Sciatic nerve (tissue), 2 donors: ENCODE measurements at places on chromosomes 12 and 14.

DNA sequence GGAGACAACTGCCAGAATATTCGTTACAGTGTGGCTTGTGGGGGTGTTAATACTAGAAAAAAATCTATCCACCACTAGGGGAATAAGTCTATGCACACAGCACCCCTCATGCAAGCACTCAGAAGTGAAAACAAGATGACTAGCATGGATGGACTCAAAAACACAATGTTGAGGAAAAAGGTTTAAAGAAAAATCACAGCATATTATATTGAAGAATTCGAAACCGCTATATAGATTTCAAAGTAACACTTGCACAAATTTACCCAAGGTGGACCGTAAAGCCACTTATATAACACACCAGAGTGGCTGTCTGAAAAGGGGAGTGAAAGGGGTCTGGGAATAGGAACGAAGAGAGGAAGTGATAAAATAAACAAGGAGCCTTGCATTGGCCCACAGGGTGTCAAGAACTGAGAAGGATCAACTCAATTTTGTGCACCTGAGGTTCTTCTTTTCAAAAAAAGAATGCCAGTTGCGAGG, 544 bp downstream of the ABCD4 start:
- DNase-seq, result no peak

DNA sequence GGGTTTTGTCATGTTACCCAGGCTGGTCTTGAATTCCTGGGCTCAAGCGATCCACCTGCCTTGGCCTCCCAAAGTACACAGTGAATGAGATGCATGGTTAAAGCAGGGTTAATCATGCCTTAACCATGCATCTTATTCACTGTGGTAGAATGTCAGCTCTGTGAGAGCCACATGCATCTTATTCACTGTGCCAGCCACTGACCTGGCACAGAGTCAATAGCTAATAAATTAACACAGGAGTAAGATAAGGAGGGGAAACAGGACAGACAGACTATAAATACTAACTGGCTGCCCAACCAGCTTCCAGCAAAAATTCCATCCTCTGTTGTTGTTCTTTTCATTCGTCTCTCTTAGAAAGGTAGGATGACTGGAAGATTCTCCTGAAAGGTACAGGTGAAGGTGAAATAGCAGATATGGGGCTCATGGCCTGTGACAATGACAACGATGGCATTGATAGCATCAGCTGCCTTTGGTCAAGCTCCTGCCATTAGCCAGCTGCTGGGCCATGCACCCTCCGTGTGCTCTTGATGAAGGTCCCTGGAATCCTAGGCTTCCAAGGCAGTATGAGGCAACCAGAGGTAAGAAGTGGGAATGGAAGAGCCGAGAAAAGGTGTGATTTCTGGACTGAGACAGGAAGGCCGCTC, 76.6 kb downstream of the ZNF664 start:
- DNase-seq, result no peak

DNA sequence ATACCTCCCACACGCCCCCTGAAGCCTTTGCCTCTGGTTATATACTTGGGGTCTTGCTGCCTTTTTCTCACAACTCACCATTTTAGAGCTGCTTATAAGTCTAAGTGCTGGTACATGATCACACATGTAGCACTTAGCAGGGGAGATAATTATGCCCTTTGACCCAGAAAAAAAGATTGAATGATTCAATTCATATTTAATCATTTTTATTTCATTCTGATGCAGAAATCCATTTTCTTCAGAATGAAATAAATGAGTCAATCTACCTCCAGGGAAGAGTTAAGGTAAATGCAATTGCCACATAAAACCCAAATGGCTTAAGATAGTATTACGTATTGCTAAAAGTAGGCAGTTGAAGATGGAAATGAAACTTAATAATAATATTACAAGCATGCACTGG, 414.6 kb upstream of the PRICKLE1 start:
- no peak for DNase-seq

DNA sequence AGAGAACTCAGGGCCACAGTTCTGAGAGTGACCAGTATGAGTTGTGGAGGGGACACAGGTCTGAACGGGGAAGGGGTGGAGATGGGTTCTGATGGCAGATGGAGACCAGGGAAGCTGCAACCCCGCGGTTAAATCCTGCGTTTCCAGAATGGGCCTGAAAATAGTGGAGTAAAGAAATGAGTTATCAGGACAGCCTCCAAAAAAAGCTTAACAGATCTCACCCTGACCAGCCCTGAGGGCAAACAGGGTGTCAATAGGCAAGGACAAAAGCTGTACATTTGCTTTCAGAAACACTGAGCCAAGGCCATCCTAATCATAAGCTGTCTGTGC, 555 bp upstream of the RTN1 start:
- DNase-seq, result no peak

DNA sequence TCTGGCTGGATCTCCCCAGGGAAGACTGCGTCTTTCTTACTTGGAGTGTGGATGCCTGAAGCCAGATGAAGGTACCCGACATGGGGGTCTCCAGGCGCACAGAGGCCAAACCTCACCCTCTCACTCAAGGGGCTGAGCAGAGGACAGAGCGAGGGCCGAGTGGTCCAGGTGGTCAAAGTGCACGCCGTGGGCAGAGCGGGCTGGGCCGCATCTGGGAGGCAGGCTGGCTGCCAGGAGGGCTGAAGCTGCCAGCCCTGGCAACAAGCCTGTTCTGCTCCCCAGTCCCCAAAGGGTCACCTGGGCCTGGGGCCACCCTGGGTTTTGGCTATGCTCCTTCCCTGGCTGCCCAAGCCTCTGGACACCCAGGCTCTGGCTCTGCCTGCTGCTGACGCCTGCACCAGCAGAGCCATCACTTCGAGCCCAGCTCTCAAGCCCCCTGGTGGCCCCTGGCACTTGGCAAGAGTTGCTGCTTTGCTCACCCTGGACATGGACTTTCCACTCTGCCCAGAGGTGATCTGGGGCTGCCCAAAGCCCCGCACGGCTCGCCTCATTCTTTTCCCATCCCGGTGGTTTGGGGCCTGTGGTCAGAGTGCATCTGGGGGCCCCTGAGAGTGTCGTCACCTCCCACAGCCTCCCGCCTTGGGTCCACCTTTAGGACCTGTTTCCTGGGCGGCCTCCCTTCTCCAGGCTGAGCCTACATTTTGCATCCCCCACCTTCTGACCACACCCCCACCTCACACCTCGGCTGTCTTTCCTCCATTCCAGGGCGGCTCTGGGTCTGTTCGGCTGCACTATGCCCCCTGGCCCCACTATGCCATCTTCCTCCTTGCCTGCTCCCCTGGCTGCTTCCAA, 2.8 kb downstream of the ADSS1 start:
- DNase-seq, result no peak

DNA sequence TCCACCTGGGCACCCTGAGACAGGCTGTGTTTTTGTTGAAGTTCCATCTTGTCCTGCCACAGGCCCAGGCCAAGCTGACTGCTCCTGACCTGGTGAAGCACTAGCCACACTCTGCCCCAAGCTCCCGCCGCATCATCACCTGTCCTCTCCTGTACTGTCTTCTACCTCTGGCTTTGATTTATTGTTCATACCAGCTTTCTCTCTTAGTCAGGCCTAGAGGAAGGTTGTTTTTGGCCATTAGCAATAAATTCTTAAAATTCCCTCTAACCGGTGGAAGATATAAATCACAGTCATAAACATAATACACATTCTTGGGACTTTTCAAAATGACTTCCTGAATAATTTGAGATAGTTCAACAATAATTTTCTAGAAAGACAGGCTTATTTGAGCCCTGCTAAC, 169.4 kb downstream of the DAD1 start:
- no peak for DNase-seq

DNA sequence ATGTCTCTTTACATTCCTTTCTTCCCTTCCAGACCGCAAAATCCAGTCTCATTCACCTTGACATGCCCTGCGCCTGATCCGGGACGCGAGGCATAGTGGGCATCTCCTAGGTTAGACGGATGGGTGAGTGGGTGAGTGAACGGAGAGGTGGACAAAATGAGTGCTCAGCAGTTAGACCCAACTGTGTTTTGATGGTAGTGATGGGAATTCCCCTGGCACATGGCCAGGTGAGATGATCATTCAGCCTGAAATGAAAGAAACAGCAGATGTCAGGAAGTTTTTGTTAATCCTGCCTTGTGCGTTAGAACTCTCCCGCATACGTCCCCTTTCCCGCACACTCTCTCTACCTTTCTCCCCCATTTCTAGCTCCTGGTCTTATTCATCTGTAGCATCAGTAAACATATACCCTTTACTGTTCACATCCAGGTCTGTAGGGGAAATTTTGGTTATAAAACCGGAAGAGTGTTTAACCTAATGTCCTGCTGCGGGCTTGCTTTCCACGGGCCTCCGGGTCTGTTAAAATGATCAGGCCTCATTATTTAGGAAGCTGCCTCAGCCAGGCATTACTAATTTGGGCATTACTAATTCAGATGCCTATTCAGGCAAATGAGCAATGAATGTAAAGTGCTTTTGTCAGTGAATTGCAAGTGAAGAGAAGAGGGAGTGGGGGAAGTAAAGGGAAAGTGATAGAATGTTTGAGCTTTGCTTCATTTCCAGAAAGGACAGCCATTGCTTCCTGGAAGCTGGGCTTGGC, 172.8 kb downstream of the ETV6 start:
- peak; percentile 67 for DNase-seq

- DNase-seq, result peak; percentile 31
These were observed 338.4 kb downstream of the TMEM121 start for GRCh38 chr14:105864651-105865265.

DNA sequence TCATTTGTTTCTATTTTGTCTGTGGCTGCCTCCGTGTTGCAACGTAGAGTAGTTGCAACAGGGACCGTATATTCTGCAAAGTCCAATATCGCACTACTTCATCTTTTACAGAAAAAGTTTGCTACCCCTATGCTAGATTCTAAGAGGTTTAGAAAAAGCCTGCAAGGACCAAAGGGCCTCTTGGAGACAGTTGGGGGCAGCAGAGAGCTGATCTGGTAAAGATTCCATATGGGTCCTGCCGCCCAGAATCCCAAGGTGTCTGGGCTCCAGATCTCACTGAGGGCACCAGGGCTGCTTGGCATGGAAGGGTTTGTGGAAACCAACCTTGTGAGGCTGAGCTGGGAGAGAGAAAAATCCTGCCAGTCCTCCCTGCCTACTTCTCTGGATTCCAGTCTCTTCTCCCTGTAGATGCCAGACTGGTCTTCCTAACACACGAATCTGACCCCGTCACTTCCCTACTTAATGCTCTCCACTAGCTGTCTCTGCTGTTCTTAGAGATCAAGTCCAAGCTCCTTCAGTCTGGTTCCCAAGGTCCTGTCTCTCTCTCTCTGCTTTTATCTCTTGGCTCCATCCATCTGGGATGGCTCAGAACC, 74.6 kb downstream of the GLRX5 start:
- DNase-seq, result no peak

DNA sequence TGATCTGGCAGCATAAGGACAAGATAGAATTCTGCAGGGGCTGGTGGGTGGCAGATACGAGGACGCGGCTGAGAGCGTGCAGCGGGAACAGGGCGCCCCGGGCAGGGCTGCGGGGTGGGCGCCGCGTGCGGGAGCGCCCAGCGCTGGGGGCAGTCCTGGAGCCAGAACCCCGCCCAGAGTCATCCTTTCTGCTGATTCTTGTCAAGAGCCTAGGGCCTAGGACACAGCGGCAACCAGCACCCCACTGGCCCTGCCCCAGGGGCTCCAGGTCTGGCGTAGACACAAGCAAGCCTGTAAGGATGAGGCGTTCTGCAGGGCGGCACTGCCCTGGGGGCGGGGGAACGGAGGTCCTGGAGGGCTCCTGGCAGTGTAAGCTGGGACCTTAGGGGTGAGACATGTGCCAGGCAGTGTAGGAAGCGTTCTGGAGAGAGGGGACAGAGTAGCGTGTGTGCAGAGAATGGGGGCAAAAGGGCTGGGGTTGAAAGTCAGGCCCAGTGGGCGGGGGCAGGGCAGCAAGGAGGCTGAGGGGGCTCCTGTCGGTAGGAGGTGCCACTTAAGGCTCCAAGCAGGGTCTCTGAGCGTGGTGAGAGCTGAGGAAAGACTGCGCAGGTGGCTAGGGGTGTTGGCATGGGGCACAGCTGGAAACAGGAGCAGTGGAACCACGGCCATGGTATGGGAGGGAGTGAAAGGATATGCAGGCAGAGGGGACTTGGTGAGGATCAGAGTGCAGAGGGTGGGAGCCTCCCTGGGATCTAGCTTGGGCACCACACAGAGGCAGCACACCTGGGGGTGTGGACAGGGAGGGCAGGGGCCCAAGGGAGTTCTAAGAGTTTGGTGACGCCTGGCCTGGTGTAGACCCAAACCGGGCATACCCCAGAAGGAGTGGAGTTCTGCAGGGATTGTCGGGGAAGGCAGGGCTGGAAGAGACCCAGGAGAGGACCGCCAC, 845 bp upstream of the AHNAK2 start:
- no peak for DNase-seq

- DNase-seq, result no peak
These were observed 92.0 kb downstream of the TTLL5 start for GRCh38 chr14:75752907-75753594.

GRCh38 chr14:53002576-53002975, 51.7 kb upstream of the FERMT2 start:
- DNase-seq, result no peak

DNA sequence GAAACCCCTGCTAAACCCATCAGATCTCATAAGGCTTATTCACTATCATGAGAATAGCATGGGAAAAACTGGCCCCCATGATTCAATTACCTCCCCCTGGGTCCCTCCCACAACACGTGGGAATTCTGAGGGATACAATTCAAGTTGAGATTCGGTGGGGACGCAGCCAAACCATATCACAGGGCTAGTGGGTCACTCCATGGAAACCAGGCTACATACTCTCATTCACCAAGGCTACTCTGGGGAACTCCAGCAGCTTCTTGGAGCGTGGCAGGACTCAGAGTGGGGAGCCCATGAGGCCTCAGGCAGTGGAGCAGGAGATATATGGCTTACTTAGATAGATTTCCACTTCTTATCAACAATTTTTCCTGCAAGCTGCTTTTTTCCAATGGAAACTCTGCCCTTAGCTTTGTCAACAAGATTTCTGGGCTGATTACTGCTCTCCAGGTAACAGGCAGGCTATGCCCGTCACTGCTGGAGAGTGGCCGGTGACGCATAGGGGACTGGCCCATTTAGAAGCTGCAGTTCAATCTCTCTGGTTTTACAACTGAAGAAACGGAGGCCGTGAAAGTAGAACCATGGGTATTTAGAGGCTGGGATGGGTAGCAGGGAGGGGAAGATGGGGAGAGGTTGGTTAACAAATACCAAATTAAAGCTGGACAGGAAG, 16.5 kb downstream of the VDR start:
- DNase-seq, result no peak

DNA sequence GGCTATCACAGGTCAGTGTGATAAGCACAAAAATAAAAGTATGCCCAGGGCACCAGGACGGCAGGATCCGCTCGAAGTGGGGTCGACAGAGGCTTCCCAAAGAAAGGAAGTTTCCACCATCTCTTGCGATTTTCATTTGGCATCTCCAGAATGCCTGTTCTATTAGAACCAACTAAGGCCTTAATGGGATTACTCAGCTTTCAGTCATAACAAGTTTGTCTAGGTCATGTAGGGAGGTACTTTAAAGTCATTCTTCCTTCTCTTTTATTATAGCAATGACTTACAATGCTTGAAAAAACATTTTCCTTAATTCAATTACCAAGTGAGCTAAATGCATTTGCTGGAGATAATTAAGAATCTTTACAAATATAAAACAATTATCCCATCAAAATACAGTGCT, 83.6 kb upstream of the DIO3 start:
- DNase-seq, result no peak
